ENCODE measurements at places on chromosomes 4 and X.

DNA sequence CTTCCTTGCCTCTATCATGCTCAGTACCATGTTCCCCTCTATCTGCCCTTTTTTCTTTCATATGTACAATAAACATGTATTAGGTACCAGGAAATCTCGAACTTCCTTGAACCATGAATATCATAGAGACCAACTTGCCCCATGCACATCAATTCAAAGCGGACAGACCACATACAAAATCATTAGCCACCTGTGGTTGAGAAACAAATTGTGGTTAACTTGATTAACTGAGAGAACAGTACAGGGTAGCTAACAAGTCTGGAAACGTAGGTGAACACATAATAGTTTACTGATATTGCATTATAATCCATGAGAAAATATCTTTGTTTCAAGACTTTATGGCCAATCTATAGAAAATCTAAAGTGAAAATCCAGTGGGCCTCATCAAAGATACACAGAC is 8.2 kb downstream of the CASP3 start:
- no peak for DNase-seq

- no peak for DNase-seq
Measured at GRCh38 chr4:185463541-185463940, 8.0 kb downstream of the CCDC110 start.

- DNase-seq: no peak
Measured at GRCh38 chrX:48696909-48697727, 584 bp downstream of the SUV39H1 start.

- DNase-seq: no peak
Measured at GRCh38 chrX:23115651-23116050, 115.9 kb downstream of the DDX53 start.

DNA sequence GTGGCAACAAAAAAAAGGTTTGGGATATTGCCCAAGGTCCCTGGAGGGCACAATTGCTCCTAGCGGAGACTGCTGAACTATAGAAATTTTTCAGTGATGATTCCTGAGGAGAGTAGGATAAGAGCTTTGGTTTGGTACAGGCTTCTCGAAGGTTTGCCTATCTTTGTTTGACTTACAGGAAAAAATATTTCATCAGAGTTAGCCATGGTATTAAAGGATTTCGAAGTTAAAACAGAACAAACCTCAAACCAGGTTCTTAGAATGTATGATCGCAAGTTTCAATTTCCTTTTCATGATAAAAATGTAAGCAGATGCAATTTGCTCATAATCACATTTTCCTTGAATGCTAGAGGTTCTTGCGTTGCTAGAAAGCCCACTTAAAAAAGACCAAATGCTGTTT is 1.7 kb downstream of the EGFL6 start:
- DNase-seq: no peak

DNA sequence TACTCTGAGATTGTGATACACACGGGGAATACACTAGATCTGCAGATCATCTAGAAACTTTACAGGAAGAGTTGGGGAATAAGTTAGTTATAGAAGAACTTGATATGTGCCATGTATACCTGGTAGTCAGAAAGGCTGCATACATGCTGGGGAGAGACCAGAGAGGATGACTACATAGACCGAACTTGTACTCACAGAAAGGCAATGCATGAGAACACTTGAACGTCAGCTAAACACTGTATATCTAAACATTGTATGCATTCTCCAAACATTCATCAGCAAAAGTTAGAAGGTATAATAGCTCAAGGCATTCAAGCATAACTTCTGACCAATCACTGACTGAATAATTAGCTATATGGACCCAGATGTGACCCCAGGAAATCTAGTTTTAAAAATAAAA is 78.0 kb upstream of the PDHA2 start:
- no peak for DNase-seq

DNA sequence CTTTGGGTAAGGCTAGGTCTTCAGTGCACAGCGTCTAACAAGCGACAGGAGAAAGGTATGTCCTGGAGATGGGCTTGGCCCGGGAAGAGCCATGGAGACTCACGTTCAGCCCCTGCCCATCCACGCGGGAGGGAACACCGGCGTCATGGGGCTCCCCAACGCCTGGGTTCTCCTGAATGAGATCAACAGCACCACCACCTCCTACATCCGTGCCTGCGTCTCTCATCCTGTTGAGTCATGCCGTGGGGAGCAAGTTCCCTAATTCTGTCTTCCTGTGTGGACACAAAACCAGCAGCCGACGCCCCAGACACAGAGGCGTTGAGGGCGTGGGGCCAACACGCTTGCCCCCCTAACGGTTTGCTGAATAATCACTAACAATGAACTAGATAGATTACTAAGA is 20.1 kb upstream of the IL3RA start:
- no peak for DNase-seq

All from glutamatergic neuron (in vitro differentiated cells).